SJSA1 (cell line): ENCODE measurements at places on chromosomes 5 and 9.

GRCh38 chr9:82668689-82669199 lies 394.2 kb downstream of the RASEF start:
- DNase-seq, result no peak

DNA sequence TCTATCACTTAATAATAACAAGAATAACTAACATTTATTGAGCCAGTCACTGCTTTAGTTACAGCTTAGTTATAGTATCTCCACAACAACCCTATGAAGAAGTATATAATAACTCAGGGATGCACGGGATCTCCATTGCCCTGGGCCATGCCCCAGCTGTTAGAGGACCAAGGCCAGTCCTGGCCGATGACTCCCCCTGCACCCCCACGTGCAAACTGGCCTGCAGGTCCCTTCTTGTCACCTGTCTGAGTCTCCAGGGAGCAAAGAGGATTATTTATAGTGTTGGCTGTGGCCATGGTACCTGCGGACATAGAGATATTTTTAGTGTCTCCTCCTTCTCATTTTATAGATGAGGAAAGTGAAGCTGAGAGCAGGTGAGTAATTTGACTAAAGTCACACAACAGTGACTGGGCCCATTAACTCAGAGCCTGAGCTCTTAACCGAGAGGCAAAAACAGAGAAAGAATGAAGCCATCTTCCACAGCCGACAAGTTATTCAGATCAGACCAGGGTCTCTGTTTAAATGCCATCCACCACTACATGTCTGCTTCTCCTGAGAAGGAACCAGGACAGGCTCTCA lies 94.4 kb downstream of the TMEM215 start:
- no peak for DNase-seq

GRCh38 chr9:5835808-5836207 lies 2.9 kb upstream of the ERMP1 start:
- DNase-seq, result no peak

DNA sequence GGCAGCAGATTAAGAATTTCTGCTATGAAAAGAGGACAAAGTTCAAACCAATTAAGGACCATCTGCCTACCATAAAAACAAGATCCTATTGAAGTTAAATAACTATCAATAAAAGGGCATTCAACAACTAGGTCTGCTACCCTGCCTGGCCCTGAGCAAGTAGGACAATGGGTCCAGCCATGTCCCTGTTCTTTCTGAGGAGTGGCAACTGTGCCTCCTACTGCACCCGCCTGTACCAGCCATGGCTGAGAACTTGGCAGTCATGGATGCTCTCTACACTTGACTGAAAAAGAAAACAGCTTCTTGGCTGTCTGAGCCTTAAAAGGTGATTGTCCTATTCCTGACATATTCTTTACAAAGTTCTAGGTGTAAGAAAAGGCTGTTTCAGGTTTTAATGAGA lies 652.4 kb downstream of the PDE4D start:
- no peak for DNase-seq

GRCh38 chr5:164244-164643 lies 27.1 kb upstream of the LRRC14B start:
- no peak for DNase-seq

DNA sequence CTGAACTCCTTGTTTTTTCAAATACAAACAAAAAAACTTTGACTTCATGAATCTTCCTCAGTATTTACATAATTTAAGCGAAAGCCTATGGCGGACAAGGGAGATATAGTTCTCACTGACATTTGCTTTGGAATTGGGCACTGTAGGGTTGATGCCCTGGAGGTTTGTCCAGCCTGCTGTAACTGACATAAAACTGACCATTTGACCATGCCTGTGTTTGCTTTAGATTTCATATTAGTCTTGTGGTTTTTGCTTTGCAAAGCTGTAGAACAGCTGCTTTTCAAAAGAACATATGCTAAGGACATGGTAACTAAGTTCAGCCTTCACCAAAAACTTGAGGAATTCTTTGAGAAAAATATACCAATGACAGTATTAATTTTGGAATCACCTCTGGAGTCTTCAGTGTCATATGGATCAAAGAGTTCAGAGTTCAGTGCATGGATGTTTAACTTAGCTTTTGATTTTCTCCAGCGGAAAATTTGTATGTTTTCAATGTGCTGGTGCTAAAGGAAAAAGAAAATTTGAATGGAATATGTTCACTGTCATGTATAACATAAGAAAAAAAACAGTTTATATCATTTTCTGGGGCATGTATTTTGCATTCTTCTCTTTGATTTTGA lies 1013.1 kb downstream of the NR2F1-AS1 start:
- no peak for DNase-seq

DNA sequence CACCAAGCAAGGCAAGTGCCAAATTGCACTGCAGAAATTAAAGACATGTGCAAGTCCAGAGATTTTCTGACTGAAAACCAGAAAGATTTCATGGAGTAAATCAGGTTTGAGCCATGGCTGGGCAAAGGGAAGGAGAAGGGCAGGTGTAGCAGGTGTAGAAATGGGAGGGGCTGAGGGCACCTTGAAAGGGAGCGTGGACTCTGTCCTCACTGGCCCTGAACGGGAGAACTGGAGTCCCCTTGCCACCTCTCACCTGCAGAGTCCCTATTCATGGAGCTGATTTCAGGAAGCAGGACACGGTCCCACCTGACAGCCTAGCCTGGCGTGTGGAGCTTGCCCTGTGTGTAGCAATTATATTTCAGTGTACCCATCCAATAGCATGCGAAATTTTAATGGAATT lies 46.3 kb downstream of the UBE2QL1 start:
- no peak for DNase-seq

- DNase-seq, result no peak
Measured at GRCh38 chr5:168292786-168293696, 1.6 kb downstream of the WWC1 start.

DNA sequence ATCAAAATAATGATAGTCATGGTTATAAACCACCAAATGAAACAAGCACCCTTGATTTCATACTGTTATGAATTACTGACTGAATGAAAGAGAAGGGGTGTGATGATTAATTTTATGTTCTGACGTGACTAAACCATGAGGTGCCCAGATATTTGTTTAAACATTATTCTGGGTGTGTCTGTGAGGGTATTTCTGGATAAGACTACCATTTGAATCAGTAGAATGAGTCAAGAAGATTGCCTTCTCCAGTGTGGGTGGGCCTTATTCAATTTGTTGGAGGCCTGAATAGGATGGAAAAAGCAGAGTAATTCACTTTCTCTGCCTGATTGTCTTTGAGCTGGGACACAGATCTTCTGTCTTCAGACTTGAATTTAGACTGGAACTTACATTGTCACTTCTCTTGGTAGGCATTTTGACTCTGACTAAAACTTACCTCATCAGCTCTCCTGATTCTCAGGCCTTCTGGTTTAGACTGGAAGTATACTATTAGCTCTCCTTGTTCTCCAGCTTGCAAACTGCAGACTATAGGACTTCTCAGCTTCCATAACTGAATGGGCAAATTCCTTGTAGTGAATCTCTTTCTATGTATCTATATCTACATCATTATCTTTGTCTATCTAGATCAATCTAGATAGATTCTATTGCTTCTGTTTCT lies 321.9 kb upstream of the TARS1 start:
- peak; percentile 40 for DNase-seq

- DNase-seq, result no peak
Measured at GRCh38 chr9:114607671-114608524, 3.2 kb upstream of the TMEM268 start.

- no peak for DNase-seq
Measured at GRCh38 chr9:109907400-109907799, 127.4 kb downstream of the PALM2AKAP2 start.

DNA sequence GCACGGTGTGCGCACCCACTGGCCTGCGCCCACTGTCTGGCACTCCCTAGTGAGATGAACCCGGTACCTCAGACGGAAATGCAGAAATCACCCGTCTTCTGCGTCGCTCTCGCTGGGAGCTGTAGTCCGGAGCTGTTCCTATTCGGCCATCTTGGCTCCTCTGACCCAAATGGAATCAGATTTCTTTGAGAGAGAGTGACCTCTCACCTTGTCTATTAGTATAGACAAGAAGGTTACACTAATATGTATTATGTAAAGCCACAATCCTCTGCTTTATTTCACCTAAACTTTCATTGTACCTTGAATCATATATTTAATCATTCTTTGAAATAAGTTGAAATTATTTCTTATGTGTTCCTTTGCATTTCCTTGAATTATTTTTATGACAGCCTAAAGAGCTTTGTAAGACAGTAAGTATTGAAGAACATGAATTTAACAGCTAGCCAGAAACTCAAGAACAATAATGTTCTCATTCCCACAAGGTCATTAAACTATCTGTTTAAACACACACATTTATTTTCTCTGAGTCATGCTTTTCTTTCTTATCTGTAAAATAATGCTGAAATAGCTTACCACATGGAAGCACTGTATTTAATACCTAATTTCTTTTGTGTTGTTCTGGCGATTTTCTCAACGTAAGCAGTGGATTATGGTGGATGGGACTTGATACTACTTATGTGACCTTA lies 91.8 kb upstream of the DMRTA1 start:
- DNase-seq, result peak; percentile 28

- no peak for DNase-seq
Measured at GRCh38 chr5:139132515-139132914, 65.7 kb downstream of the SIL1 start.

DNA sequence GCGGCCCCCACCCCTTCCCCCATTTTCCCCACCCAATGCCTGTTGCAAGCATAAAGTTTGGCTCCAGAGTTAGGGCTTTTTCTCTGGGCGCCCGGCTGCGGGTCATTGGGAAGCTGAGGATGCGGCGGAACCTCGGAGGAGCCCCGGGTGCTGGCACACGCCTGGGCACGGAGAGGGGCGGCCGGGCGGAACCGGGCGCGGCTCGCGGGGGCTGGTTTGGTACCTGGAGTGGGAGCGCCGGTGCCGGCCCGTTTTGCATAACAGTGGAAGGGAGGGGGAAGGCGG lies 1.2 kb downstream of the PPARGC1B start:
- DNase-seq, result no peak
